ENCODE measurements at places on chromosomes 7 and 10. TPM values are rescaled to one million over a fixed set of nuclear protein-coding genes. Genes with fewer than 3 reads are reported as not detected.

Gene H2AZ2
- 140 TPM for polyA plus RNA-seq

Gene HMX3
- 0.52 TPM for polyA plus RNA-seq

Gene ZNF273
- polyA plus RNA-seq = 1.2 TPM

Gene CCDC186
- 9.6 TPM for polyA plus RNA-seq

Gene NPC1L1
- polyA plus RNA-seq = 0.09 TPM

Gene CCNJ
- 2.8 TPM for polyA plus RNA-seq

Gene SPDYE17
- polyA plus RNA-seq = not detected
